Thoracic aorta endothelial cell (primary cell): ENCODE measurements at places on chromosomes 6 and 20. TPM values are rescaled to one million over a fixed set of nuclear protein-coding genes. Genes with fewer than 3 reads are reported as not detected.

Gene DEF6
- 0.13 and 0.65 TPM in 2 replicates for total RNA-seq

Gene GPR6
- not detected in 2 replicates for total RNA-seq

Gene TBX18
- 39.7 and 41.4 TPM in 2 replicates for total RNA-seq

Gene LY6G6D
- not detected in 2 replicates for total RNA-seq

Gene RPN2
- total RNA-seq = 204 and 227 TPM in 2 replicates

Gene FAM50B
- total RNA-seq = 4.7 TPM in 2 replicates

Gene MMUT
- total RNA-seq = 14.6 and 17.3 TPM in 2 replicates

Gene DDX43
- total RNA-seq = 0.66 and 0.72 TPM in 2 replicates

Gene BTNL2
- not detected in 2 replicates for total RNA-seq

Gene PET117
- 11.6 and 14.1 TPM in 2 replicates for total RNA-seq

Gene FILIP1
- 6.5 and 7.9 TPM in 2 replicates for total RNA-seq

Gene ETV7
- 0.13 and 0.14 TPM in 2 replicates for total RNA-seq
